ENCODE measurements at places on chromosomes 3 and 15.

DNA sequence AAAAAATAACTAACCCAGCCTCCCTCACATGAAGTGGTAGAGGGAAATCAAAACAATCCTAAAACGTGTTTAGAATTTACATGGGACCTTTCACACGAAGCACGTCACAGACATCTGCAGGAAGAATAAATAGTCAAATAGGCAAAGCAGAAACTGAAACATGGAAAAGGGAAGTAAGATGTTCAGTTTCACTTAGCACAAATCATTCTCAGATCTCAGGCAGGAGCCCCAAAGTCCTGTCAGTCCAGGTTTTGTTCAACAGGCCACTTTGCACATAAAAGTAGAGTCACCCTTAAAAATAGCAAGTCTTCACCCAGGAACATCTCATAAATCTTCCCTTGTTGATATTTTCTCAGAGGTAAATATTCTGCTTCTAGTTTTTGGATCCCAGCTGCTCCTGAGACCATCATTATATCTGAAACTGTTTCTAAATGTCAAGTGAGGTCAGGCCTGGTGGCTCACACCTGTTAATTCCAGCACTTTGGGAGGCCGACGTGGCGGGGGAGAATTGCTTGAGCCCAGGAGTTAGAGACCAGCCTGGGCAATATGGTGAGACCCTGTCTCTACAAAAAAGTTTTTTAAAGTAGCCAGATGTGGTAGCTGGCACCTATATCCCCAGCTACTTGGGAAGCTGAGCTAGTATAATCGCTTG, 1.9 kb downstream of the RUBCN start:
- H3K27me3 ChIP-seq, result peaks cover 5% of the 10 kb centered on the region
- H3K27ac ChIP-seq, result no peak overlapping the region
- peaks cover 17% of the 10 kb centered on the region for H3K36me3 ChIP-seq
- peak overlapping the region; percentile 77 for H3K4me3 ChIP-seq
- peaks cover 37% of the 10 kb centered on the region for H3K4me1 ChIP-seq
- DNase-seq, result no peak

DNA sequence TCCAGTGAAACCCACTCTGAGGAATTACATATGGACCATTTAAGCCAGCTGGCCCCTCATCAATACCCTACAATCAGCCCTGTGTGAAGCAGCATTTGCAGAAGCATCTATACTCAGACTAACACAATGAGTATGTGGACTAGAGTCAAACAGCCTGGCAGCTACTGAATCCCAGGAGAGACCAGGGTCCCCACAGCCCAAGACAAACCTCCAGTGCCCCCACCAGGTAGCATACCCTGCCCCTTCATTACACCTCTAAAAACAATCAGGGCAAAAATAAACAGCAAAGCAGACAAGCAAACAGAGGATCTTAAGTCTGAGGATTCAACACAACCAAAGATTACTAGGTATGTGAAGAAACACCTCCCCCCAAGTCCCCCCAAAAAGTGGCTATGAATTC, 157.4 kb downstream of the LEKR1 start:
- no peaks in the 10 kb centered on the region for H3K4me1 ChIP-seq
- no peak for DNase-seq
- no peak overlapping the region for H3K4me3 ChIP-seq
- H3K36me3 ChIP-seq, result no peaks in the 10 kb centered on the region
- H3K27ac ChIP-seq, result no peak overlapping the region
- peaks cover 3% of the 10 kb centered on the region for H3K27me3 ChIP-seq

DNA sequence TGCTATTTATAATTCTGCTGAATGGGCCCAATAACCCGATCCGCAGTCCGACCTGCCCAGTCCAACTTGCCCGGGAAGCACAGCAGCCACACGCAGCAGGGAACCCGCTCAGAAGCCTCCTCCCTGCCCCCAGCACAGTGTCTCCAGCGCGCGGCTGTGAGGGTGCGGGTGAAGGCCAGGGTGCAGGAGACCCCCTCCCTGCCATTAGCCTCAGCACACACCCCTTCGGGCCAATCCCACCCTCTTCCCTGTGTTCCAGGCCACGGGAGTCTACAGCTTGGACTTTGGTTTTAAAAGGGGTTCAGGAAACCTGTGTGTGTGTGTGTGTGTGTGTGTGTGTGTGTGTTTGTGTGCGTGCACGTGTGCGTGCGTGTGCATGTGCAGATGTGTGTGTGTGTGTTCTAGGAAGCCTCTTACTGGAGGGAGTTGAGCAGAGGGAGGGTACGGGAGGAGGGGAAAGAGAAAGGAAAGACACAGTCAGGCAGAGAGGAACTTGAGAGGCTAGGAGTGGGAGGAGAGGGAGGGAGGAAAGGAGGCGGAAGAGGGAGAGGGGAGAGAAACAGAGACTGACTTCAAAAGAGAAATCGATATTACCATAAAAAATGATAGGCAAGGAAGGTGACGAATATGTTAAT, 34.2 kb downstream of the ATP2B2 start:
- peaks cover 7% of the 10 kb centered on the region for H3K27me3 ChIP-seq
- H3K4me3 ChIP-seq, result no peak overlapping the region
- H3K36me3 ChIP-seq, result no peaks in the 10 kb centered on the region
- no peak overlapping the region for H3K27ac ChIP-seq

DNA sequence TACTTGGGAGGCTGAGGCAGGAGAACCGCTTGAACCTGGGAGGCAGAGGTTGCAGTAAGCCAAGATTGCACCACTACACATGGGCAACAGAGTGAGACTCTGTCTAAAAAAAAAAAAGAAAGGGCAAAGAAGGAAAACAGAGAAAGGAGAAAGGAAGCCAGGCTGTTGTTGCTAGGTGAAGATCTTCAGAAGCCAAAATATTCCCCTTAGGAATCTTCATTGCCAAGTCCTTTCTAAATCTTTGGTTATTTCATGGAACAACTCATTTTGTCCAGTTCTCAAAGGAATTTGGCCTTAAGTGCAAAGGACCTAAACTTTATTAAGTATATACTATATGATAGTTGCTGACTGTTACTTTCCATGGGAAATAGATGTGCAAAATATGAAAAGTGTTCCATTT, 59.2 kb upstream of the OSBPL11 start:
- H3K4me3 ChIP-seq, result no peak overlapping the region
- no peaks in the 10 kb centered on the region for H3K36me3 ChIP-seq
- no peak for DNase-seq
- H3K4me1 ChIP-seq, result peaks cover 6% of the 10 kb centered on the region
- H3K27me3 ChIP-seq, result no peaks in the 10 kb centered on the region
- no peak overlapping the region for H3K27ac ChIP-seq

GRCh38 chr15:31065824-31066223, 35.7 kb downstream of the TRPM1 start:
- no peak overlapping the region for H3K4me3 ChIP-seq
- H3K27me3 ChIP-seq, result peaks cover 3% of the 10 kb centered on the region
- H3K27ac ChIP-seq, result no peak overlapping the region
- peaks cover 4% of the 10 kb centered on the region for H3K4me1 ChIP-seq
- no peaks in the 10 kb centered on the region for H3K36me3 ChIP-seq
- no peak for DNase-seq

- DNase-seq, result no peak
- H3K36me3 ChIP-seq, result no peaks in the 10 kb centered on the region
- no peak overlapping the region for H3K4me3 ChIP-seq
- no peaks in the 10 kb centered on the region for H3K27me3 ChIP-seq
- no peak overlapping the region for H3K27ac ChIP-seq
- H3K4me1 ChIP-seq, result no peaks in the 10 kb centered on the region
These were observed 100.0 kb upstream of the PPP2R3A start for GRCh38 chr3:135865553-135865952.

DNA sequence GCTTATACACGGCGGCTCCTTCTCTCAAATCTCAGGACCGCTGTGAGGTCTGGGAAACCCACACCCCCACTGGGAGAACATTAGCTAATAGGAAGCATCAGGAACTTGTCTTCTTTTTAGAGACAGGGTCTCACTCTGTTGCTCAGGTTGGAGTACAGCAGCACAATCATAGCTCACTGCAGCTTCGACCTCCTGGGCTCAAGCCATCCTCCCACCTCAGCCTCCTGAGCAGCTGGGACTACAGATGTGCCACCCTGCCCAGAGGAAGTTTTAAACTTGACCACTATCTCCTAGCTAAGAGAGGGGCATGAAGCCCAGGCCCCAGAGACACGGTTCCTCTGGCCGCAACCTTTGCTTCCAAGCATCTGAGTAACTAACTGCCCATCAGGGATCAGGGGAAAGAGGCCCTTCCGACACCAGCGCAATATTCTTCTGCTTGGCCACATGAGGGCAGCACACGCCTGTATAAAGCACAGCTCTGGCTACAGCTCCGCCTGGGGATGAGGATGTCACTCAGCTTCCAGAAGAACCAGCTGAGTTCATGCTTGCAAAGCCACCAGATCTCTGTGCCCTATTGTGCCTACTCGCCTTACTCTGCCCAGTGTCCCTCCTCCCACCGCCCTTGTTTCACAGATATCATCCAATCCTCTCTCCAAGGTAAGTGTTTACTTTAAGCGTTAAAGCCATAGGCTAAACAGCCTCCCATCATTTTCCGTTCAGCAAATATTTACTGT, 57.6 kb upstream of the SLC6A11 start:
- no peaks in the 10 kb centered on the region for H3K36me3 ChIP-seq
- H3K27me3 ChIP-seq, result peaks cover 1% of the 10 kb centered on the region
- H3K4me1 ChIP-seq, result peaks cover 3% of the 10 kb centered on the region
- no peak overlapping the region for H3K4me3 ChIP-seq
- peak; percentile 75 for DNase-seq

GRCh38 chr15:101059381-101060341, 140.5 kb downstream of the LRRK1 start:
- peaks cover 25% of the 10 kb centered on the region for H3K4me1 ChIP-seq
- H3K27me3 ChIP-seq, result peaks cover 13% of the 10 kb centered on the region
- H3K36me3 ChIP-seq, result peaks cover 23% of the 10 kb centered on the region
- H3K4me3 ChIP-seq, result peak overlapping the region; percentile 54

GRCh38 chr3:105359098-105359762, 7.5 kb upstream of the ALCAM start:
- no peak overlapping the region for H3K27ac ChIP-seq
- no peak for DNase-seq
- no peaks in the 10 kb centered on the region for H3K27me3 ChIP-seq
- H3K4me3 ChIP-seq, result no peak overlapping the region
- H3K36me3 ChIP-seq, result no peaks in the 10 kb centered on the region

DNA sequence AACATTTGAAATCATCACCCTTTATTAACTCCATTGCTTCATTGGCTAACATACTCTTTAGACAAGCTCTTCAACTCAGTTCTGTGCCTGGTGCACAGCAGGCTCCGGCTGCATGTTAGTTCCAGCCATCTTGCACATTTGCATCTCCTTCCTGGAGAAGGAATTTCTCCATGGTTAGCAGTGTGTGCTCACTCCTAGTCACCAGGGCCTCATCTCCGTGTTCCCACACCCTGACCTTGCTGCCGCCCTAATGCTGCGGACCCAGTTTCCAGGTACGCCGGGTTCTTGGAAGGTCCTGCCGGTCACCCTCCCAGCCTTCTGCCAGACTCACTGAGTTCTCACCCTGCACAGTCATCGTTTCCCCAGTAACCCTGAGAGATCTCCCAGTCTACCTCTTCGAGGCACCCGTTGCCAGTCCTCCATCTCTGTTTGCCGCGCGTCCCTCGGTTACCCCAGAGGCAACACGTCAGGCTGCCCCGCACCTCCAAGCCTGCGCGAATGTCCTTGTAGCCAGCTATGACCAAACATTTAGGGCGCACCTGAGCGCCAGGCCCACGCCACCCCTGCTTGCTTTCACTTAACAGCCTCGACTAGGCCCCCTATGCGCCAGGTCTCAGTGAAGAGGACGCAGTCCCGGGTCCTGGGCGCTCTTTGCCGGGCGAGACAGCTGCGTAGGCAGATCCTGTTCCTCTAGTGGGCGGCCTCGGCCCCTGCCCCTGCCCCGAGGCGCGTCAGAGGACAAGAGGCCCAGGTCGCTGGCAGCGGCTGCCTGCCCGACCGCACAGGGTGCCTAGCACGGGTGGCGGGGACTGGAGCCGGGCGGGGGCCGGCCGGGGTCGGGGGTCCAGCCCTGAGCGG, 747 bp upstream of the ZNF592 start:
- H3K27ac ChIP-seq, result peak overlapping the region; percentile 96
- H3K27me3 ChIP-seq, result peaks cover 11% of the 10 kb centered on the region
- H3K4me1 ChIP-seq, result peaks cover 36% of the 10 kb centered on the region
